Thoracic aorta (tissue), 2 donors: ENCODE measurements at places on chromosomes 13 and 19.

GRCh38 chr13:20492641-20493040, 33.0 kb downstream of the CRYL1 start:
- DNase-seq, result no peak

DNA sequence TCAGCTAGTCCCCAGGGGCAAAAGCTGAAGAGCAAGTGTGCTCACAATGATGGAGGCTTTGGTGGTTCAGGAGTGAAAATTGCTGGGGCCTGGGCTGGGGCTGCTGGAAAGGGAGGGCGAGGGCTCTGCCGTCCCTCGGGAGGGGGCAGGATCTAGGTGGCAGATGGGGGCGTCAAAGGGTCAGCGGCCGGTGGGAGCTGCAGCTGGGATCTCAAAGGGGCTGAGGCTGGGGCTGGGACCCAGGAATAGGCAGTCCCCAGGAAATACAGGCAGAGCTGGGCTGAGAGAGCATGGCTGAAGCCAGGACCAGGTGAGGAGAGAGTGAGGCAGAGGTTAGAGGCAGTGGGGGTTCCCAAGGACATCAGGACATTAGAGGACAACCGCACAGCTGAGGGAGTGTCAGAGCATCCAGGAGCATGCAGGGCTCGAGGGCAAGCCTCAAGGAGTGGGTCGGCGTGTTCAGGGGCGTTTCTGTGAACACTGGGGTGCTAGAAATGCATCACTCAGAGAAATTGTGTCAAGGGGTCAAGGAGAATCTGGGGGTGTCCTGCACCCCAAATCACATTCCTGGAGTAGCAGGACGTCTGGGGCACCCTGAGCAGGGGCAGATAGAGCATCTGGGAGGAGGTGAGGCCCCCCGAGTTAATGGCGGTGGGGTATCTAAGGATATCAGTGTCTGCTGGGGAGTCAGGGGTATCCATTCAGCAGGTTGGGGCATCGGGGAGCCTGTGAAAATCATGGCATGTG, 1.2 kb upstream of the SYNE4 start:
- no peak for DNase-seq

DNA sequence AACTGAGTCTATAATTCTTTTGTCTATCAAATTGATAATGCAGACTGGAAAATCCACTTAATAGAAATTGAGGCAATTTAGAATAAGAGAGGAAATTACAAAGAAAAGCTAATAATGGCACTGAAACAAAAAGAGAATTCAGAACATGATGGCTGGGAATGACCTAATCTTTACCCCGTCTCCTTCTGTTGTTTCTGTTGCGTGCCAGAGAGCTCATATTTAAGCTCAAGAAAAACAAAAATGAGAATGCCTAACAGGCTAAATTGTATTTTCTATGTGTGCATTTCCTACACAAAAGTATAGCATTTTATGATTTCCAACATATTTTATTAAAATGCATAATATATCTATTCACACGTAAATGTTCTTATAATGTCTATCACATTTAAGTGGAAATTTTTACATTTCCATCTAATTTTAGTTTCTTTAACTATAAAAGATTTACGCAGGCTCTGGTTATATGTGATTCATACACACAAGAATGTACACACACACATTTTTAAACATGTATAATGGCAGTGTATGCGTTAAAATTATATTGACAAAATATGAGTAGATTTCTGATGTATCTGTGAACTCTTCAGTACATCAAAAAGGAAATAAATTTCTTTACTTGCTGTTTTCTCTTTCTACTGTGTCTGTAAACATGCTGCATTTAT, 432.3 kb downstream of the SLITRK6 start:
- no peak for DNase-seq

GRCh38 chr13:45333977-45334922, 6.7 kb downstream of the TPT1 start:
- no peak for DNase-seq

DNA sequence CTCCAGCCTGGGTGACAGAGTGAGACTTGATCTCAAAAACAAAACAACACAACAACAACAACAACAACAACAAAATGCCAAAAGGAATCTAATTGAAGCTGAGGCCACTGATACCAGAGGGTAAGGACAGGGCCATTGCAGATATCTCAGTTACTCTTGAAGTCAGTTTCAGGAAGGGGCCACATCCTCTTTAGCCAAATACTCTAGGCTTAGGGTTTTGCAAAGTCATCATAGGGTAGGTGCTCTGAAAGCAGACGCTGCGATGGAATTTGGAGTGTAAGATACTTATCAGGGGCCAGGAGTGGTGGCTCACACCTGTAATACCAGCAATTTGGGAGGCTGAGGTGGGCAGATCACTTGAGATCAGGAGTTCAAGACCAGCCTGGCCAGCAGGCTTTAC, 46.6 kb upstream of the UBAC2 start:
- no peak for DNase-seq

DNA sequence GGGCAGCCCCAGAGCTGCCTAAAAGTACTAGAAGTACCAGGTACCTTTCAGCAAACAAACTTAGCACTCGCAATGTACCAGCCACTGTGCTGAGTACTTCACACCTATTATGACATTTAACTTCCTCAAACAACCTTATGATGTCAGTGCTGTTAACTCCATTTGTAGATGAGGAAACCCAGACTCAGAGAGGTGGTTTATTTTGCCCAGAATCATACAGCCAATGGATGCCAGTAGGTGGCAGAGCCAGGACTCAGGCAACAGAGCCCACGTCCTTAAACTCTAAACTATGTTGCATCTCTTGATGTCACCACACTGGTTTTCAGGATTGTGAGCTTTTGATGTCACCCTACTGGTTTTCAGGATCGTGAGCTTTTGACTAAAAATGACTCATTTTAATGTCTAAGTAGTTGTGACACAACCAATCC, 78.9 kb downstream of the FLT1 start:
- DNase-seq, result no peak

GRCh38 chr13:97753942-97754670, 199.4 kb upstream of the IPO5 start:
- no peak for DNase-seq

- no peak for DNase-seq
Observed at GRCh38 chr13:60414177-60414576, 17.2 kb downstream of the TDRD3 start.

DNA sequence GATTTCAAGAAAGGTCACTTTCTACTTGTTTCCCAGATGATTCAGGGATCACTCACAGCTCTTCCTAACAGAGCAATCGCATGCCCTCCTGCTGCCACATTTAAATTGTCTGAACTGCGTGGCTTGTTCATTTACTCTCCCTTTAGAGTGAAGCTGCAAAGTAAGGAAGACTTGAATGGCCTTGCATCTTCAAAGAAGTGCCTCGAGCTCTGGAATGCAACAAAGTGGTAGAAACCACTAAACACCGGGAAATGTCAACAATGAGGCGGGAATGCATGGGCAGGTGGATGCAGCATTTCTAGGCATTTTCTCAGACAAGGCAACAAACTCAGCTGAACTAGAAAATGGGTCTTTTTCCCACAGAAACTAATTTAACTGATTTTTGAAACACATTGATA, 10.3 kb upstream of the DACH1 start:
- DNase-seq, result no peak

DNA sequence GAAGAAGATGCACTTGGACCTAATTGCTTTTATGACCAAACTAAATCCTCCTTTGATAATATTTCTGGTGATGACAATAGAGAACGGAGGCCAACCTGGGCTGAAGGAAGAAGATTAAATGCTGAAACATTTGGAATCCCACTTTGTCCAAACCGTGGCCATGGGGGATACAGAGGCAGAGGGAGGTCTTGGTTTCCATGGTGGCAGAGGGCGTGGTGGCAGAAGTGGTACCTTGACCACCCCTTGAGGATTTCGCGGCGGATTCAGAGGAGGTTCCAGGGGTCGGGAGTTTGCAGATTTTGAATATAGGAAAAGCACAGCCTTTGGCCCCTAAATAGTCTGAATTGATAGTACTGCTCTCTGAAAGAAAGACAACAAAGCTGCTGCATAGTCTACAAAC, 7.2 kb upstream of the LILRB3 start:
- no peak for DNase-seq

GRCh38 chr13:21139374-21139773, 37.0 kb downstream of the SKA3 start:
- no peak for DNase-seq

- DNase-seq, result no peak
Observed at GRCh38 chr13:40490086-40490758, 176.2 kb downstream of the FOXO1 start.

GRCh38 chr19:33008738-33009137, 36.7 kb downstream of the FAAP24 start:
- no peak for DNase-seq

DNA sequence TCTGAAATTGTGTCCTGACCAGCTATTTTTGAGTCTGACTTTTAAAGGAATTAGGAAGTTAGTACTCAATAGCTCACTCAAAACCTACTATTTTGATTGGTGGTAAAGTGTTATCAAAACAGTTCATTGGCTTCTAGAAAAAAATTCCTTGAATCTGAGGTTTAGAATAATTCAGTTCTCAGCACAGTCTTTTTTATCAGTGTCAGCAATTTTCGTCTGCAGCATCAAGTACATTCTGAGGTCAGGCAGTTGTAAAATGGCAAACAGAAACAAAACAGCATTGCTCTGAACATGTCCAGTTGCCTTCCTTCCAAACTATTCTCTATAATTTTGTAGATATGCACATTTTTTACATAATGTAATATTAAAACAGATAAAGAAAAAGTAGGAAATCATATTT, 1644.1 kb downstream of the SLITRK5 start:
- no peak for DNase-seq
